Stimulated activated CD4-positive, alpha-beta T cell treated with anti-CD3 and anti-CD28 coated beads, Interleukin-2, amount 100 ng/mL, for 24 hours (primary cell): ENCODE measurements at places on chromosomes 3 and 15.

DNA sequence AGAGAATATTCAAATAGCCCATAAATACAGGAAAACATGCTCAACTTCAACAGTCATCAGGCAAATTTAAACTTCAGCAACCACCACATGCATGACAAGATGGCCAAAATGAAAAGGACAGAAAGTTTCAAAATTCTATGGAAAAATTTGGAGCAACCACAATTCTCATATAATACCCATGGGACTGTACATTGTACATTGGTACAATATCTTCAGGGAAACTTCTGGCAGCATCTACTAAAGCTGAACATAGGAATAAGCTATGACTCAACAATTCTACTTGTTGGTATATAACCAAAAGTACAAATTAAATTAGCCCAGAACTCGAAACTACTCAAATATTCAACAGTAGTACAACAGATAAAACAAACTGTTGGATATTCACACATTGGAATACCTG, 847.6 kb downstream of the TBL1XR1 start:
- DNase-seq = no peak

DNA sequence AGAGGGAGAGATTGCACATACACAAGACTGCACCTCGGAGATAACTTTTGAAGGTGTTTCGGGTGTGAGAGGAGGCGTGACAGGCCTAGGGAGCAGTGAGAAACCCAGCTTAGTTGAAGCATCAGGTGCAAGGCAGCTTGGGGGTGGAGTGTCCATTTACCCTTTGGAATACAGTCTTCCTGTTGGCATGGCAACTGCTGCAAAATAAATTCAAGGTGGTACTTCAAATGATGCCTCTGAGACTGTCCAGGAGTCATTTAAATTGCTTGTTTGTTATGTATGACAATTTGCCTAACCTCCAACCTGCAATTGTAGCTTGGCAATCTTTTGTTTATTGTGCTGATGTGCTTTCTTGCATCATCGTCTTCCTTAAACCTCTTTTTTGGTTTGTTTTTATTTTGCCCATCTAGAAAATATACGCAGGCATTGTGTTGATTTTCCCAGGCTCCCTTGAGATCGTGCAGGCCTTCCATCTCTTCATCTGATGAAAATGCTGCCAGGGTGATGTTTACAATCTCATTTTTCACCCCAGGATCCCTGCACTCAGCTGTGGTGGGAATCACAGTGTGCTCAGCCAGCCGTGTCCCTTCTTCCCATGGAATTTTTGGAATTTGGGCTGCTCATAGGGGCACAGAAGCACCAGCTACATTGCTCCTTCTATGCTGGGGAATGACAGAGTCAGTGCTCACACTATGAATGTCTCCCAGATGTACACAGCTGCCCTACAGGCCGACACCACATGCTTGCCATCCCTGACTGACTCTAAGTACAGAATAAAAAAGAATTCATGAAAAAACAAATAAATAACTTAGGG, 583.1 kb upstream of the CFAP20DC start:
- no peak for DNase-seq

- DNase-seq = no peak
Observed at GRCh38 chr3:132311841-132312240, 5.4 kb upstream of the ACP3 start.

DNA sequence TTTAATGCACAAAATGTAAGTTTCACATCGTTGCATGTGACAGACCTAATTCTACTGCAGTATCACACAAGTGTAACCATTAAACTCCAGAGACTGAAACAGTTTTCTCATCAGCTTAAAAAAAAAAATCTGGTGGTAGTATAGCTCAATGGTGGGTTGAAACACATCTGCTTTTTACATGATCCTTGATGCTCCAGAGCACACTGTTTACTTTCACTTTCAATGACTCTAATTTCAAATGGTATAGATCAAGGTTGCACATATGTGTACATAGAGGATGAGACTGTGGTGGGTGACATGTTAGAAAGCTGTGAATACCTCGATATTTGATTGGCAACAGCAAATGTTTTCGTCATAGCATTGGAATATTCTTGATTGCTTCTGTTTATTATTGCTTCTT, 22.4 kb downstream of the MCTP2 start:
- DNase-seq = no peak

- no peak for DNase-seq
Observed at GRCh38 chr3:52531860-52532516, 1.7 kb downstream of the NT5DC2 start.

DNA sequence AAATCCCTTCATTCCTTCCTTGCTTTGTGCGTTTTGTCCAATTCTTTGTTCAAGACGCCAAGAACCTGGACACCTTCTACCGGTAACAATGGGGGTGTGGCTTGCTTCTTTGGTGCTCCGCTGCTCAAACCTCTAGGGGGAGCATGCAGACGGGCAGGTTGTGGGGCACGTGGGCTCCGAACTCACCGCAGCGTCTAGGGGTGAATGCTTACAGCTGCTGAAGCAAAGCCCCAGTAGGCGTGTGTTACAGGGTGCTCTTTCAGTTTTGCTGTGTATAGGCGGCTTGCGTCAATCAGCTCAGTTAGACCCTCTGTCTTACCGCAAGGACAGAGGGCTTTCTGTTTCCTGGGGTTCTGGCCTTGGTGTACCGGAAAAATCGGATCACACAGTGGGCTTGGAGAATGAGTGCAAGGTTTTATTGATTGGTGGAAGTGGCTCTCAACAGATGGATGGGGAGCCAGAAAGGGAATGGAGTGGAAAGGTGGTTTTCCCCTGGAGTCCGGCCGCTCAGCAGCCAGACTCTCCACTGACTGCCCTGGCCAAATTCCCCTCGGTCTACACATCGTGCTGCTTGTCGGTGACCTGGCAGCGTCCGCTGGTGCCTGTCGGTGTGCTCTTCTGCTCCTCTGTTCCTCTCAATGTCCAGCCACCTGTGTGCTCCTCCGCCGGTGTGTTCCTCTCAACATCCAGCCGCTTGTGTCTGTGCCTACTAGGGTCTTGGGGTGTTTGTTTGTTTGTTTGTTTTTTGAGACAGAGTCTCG, 1.2 kb upstream of the LRRC34 start:
- peak; percentile 72 for DNase-seq

DNA sequence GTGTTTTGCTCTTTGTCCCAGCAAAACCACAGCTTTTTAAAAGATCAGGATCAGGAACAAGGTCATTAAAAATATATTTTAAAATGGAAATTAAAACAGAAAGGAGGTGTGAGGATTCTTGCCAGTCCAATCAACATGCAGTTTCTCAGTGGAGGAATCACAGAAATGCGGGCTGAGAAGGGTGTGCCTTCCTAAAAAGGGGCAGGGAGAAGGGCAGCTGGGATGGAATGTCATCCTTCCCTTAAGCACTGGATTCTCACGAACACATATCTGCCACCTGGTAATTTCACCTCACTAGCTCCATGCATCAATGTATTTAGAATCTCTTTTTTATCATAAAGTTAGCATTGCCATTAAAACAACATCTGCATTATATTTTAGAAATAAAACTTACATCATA, 21.4 kb downstream of the ABI3BP start:
- DNase-seq = no peak

DNA sequence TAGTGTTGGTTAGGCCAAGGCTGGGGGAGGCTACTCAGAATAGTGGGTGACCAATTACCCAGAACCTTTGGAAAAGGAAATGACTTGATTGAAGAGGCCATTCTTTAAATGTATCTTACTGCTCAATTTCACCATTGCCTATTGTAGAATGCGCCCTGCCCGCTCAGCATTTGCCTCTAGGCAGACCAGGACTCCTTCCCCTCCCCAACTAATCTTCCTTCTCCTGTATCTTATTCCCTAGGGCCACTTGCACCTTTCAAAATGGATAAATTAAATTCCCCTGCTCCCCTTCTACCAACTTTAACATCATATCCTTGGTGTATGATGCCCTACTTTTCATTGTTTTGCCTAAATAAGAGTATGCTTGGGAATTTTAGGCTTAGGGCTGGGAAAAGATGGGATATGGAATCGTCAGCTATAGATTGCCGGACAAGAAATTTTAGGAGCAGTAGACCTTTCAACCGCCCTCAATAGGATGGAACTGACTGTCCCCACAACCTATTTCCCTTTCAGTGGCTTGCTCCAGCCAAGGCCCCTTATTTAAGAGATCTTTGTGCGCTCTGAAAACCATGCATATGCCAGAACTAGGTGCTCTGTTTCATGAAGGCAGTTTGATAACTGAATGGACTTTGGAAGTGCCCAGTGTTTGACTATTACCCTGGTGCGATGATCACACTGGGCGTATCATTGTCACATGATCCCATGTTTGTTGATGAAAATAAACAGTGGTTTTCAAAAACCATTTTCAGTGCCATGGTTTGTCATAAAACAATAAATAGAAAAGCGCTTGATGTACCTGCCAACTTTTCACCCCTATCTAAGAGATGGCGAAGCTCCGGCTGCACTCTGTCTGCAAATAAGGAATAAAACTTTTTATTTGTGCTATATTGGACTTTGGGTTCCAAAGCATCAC, 74.3 kb upstream of the TSEN2 start:
- DNase-seq = no peak

- no peak for DNase-seq
Observed at GRCh38 chr3:31227131-31227562, 305.6 kb upstream of the STT3B start.

DNA sequence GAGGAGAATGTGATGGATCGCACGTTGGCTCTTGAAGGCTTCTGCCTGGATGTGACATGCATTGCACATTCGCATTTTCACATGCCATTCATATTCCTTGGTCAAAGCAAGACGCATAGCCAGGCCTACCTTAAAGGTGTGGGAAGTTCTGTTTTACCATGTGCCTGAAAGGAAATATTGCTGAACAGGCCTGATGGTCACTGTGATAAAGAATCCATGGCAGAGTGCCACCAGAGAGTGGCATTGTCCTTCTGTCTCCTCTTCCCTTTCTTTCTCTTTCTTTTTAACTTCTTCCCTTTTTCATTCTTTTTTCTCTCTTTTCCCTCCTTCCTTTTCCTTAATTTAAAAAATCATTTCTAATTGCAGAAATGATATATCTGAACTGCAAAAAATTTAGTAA, 15.9 kb upstream of the MITF start:
- no peak for DNase-seq

- no peak for DNase-seq
Observed at GRCh38 chr3:130091958-130092357, 10.3 kb downstream of the ALG1L2 start.

GRCh38 chr3:104553121-104553520, 813.6 kb upstream of the ALCAM start:
- no peak for DNase-seq

GRCh38 chr3:15385901-15386653, 41.3 kb downstream of the METTL6 start:
- no peak for DNase-seq

DNA sequence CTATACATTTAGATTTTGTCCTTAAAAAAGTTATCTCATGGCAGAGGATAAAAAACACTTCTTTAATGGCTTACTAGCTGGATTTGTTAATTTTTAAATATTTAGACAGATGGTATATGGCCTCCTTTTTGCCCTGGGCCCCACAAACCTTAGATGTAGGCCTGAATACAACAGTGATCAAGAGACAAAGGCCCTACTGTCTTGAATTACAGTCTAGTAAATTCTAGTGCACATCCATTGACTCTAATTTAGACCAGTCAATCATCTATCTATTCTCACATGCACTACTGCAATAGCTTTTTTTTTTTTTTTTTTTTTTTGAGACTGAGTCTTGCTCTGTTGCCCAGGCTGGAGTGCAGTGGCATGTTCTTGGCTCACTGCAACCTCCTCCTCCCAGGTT, 452.8 kb downstream of the FHIT start:
- no peak for DNase-seq

GRCh38 chr15:63181648-63182047, 7.8 kb upstream of the RAB8B start:
- DNase-seq = no peak

- no peak for DNase-seq
Observed at GRCh38 chr3:190840146-190840545, 22.3 kb downstream of the GMNC start.
